Fibroblast of villous mesenchyme (primary cell): ENCODE measurements at places on chromosomes 1 and 21. TPM values are rescaled to one million over a fixed set of nuclear protein-coding genes. Genes with fewer than 3 reads are reported as not detected.

Gene GNG12
- 151 and 201 TPM in 2 replicates for total RNA-seq

Gene CLIC6
- total RNA-seq, result under 0.01 TPM in 2 replicates

Gene S100A8
- total RNA-seq, result not detected in 2 replicates

Gene PROK1
- not detected in 2 replicates for total RNA-seq

Gene VSIG8
- total RNA-seq, result under 0.01 TPM in 1 of 2 replicates, not detected in the other

Gene GRIK1
- under 0.01 TPM in 1 of 2 replicates, not detected in the other for total RNA-seq

Gene STMN1
- 85.9 and 99.9 TPM in 2 replicates for total RNA-seq

Gene VPS13D
- total RNA-seq, result 39.9 and 55.3 TPM in 2 replicates

Gene SERTAD4
- 10.6 and 31.1 TPM in 2 replicates for total RNA-seq

Gene RHCE
- under 0.01 TPM in 2 replicates for total RNA-seq

Gene S100A16
- 159 and 206 TPM in 2 replicates for total RNA-seq

Gene C1orf146
- total RNA-seq, result not detected in 2 replicates

Gene OR2L2
- under 0.01 TPM in 1 of 2 replicates, not detected in the other for total RNA-seq

Gene PADI2
- under 0.01 and 0.43 TPM in 2 replicates for total RNA-seq

Gene SPRR3
- not detected in 2 replicates for total RNA-seq

Gene CDCA8
- 6.1 and 14.2 TPM in 2 replicates for total RNA-seq

Gene GSTM3
- total RNA-seq, result 84.7 and 104 TPM in 2 replicates

Gene PRAMEF6
- not detected in 2 replicates for total RNA-seq

Gene MYOM3
- under 0.01 TPM in 1 of 2 replicates, not detected in the other for total RNA-seq

Gene SLFNL1
- total RNA-seq, result under 0.01 and 0.64 TPM in 2 replicates

Gene SLAMF7
- total RNA-seq, result not detected in 2 replicates

Gene FGR
- total RNA-seq, result not detected in 2 replicates

Gene RNF186
- not detected in 2 replicates for total RNA-seq

Gene FOXD3
- not detected in 2 replicates for total RNA-seq

Gene CRYAA
- not detected in 2 replicates for total RNA-seq
